ENCODE measurements at places on chromosomes 3 and 15.

GRCh38 chr3:151751161-151751560 is 17.4 kb downstream of the AADACL2 start:
- no peak overlapping the region for H3K27ac ChIP-seq
- DNase-seq = no peak
- H3K27me3 ChIP-seq = no peaks in the 10 kb centered on the region
- no peaks in the 10 kb centered on the region for H3K4me1 ChIP-seq
- H3K36me3 ChIP-seq = no peaks in the 10 kb centered on the region
- no peak overlapping the region for H3K4me3 ChIP-seq

GRCh38 chr3:65251375-65251774 is 563.6 kb upstream of the ADAMTS9 start:
- H3K27me3 ChIP-seq = no peaks in the 10 kb centered on the region
- no peaks in the 10 kb centered on the region for H3K36me3 ChIP-seq
- no peak overlapping the region for H3K4me3 ChIP-seq
- DNase-seq = no peak
- H3K27ac ChIP-seq = no peak overlapping the region

GRCh38 chr15:48333540-48333939 is 2.3 kb downstream of the DUT start:
- DNase-seq = no peak
- peak overlapping the region; percentile 13 for H3K27ac ChIP-seq
- no peaks in the 10 kb centered on the region for H3K27me3 ChIP-seq
- peaks cover 66% of the 10 kb centered on the region for H3K4me1 ChIP-seq

- no peak for DNase-seq
- peaks cover 25% of the 10 kb centered on the region for H3K36me3 ChIP-seq
- H3K27ac ChIP-seq = no peak overlapping the region
- no peak overlapping the region for H3K4me3 ChIP-seq
These were observed 62.2 kb downstream of the VGLL4 start for GRCh38 chr3:11581237-11582190.

GRCh38 chr3:12369598-12369997 is 80.7 kb downstream of the PPARG start:
- DNase-seq = no peak
- no peak overlapping the region for H3K4me3 ChIP-seq
- H3K4me1 ChIP-seq = peaks cover 5% of the 10 kb centered on the region
- H3K27ac ChIP-seq = no peak overlapping the region
- H3K36me3 ChIP-seq = no peaks in the 10 kb centered on the region
- H3K27me3 ChIP-seq = no peaks in the 10 kb centered on the region

DNA sequence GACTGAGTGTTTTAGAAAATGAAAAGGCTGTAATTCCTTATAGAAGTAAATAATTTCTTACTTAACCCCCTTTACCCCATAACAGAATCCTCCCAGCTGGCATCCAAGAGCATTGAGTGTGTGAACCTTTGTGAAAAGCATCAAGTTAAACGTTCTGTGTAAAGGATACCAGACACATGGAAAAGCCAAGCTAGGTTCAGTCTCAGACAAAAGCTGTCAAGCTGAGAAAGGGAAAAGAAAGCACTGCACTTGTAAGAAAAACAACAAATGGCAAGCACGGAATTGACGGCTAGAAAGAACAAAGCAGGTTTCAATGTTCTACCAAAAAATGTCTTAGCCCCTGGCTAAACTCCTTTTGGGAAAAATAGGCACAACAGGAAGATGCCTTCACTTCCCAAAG is 176.5 kb downstream of the FHIT start:
- H3K27ac ChIP-seq = no peak overlapping the region
- no peaks in the 10 kb centered on the region for H3K36me3 ChIP-seq
- H3K4me1 ChIP-seq = no peaks in the 10 kb centered on the region
- H3K4me3 ChIP-seq = no peak overlapping the region

DNA sequence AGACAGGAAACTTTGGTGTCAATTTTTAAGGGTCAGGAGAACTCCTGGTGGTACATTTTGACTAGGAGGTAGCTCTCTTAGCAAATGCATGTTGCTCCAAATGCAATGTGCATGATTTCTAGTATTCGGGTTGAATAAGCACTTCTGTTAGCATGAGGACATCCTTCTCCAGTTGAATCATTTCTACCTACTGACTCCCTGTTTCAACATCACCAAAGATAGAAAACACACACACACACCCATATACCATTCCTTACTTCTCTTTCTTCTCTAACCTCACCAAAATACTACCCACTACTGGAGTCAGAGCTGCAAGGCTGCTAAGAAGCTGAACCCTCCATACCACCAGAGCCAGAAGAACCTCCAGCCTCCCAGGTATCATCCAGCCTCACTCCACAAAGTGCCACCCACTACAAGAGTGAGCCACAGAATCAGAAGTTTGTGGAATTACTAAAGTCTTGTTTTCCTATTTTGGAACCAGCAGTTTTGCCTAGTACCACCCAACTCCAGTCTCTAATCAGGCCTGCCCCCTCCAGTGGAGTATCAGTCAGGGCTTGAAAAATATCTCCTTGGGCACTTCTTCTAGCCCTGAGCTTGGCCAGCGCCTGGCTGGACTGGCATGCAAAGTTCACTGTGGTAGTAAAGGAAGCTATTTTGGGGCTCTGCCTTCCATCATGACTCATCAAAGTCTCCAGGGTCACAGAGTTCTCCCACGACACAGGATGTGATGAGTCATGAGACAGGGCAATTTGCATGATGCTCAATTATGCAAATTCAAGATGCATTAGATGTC is 110.3 kb downstream of the CYP19A1 start:
- H3K27ac ChIP-seq = no peak overlapping the region
- no peaks in the 10 kb centered on the region for H3K27me3 ChIP-seq
- peak; percentile 26 for DNase-seq
- H3K4me3 ChIP-seq = no peak overlapping the region

DNA sequence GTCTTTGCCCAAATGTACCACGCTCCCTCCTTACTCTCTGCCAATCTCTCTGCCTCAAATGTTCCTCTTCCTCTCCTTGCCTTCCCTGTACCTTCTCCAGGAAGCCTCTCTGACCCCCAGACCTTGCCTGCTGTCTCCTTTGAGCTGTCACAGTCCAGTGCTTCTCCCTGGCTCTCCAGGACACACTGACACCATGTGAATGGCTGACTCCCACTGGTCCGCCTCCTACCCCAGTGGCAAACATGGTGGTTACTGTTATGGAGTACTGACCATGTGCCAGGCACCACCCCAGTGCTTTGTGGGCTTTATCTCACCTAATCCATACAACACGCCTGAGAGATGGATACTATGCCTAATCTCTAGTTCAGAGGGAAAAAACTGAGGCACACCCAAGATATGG is 141.9 kb downstream of the TPRA1 start:
- no peak for DNase-seq
- H3K27me3 ChIP-seq = no peaks in the 10 kb centered on the region
- no peak overlapping the region for H3K27ac ChIP-seq
- no peak overlapping the region for H3K4me3 ChIP-seq
- H3K4me1 ChIP-seq = no peaks in the 10 kb centered on the region
- H3K36me3 ChIP-seq = no peaks in the 10 kb centered on the region

GRCh38 chr3:127157171-127157828 is 35.6 kb upstream of the PRR23E start:
- DNase-seq = no peak
- H3K4me1 ChIP-seq = no peaks in the 10 kb centered on the region
- no peak overlapping the region for H3K27ac ChIP-seq
- no peaks in the 10 kb centered on the region for H3K27me3 ChIP-seq
- no peaks in the 10 kb centered on the region for H3K36me3 ChIP-seq

GRCh38 chr15:51168700-51169099 is 74.0 kb upstream of the TNFAIP8L3 start:
- no peaks in the 10 kb centered on the region for H3K36me3 ChIP-seq
- no peaks in the 10 kb centered on the region for H3K4me1 ChIP-seq

GRCh38 chr15:84731774-84732173 is 15.8 kb upstream of the SEC11A start:
- peaks cover 28% of the 10 kb centered on the region for H3K4me1 ChIP-seq
- H3K27ac ChIP-seq = no peak overlapping the region
- DNase-seq = no peak
- no peak overlapping the region for H3K4me3 ChIP-seq
- no peaks in the 10 kb centered on the region for H3K36me3 ChIP-seq

DNA sequence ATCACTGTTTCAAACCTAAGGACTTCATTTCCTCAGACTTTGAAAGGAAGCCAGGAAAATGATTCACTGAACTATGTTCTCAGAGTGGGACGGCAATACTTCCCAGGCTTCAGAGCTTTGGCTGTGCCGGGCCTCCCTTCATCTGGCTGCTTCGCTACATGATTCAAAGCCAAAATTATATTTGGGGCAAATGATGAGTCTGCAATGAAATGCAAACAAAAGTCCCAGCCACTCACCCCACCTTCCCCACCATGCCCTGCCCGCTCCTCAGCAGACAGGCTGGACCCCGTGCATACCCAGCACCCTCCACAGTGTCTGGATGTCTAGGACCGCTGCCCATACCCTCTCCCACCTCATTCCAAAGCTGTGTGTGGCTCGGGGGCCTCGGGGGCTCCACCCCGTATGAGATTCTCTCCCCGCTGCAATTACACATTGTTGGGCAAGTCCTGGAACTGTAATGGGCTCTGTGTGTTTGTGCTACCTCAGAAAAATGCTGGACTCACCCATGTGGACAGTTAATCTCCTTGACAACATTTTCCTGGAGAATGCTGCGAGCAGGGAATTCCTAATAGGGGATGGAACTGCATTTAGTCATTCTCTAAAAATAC is 32.2 kb downstream of the ATP10A start:
- H3K27me3 ChIP-seq = no peaks in the 10 kb centered on the region
- H3K36me3 ChIP-seq = no peaks in the 10 kb centered on the region
- H3K4me3 ChIP-seq = no peak overlapping the region
- no peak for DNase-seq

DNA sequence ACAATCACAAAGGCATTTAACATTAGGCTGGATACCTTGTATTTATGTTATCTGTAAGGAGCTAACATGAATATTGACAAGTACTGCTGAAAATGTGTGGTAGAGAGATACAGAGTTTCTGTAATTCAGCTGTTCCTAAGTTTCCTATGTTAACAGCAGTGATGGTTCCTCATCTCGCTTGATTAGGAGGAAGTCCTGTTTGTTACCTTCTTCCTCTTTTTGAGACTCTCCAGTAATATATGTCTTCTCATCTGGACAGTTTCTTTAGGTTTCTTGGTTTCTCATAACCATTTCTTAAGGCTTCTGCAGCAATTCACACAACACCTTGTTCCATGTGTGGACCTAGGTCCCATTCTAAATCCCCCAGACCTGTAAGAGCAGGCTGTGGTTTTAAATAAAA is 11.4 kb upstream of the PEX5L start:
- no peak overlapping the region for H3K27ac ChIP-seq
- H3K36me3 ChIP-seq = no peaks in the 10 kb centered on the region
- no peak overlapping the region for H3K4me3 ChIP-seq
- no peaks in the 10 kb centered on the region for H3K27me3 ChIP-seq

- H3K4me1 ChIP-seq = no peaks in the 10 kb centered on the region
- no peaks in the 10 kb centered on the region for H3K27me3 ChIP-seq
- no peak overlapping the region for H3K4me3 ChIP-seq
- DNase-seq = no peak
- H3K36me3 ChIP-seq = no peaks in the 10 kb centered on the region
These were observed 339.0 kb upstream of the PROK2 start for GRCh38 chr3:72123908-72124441.

DNA sequence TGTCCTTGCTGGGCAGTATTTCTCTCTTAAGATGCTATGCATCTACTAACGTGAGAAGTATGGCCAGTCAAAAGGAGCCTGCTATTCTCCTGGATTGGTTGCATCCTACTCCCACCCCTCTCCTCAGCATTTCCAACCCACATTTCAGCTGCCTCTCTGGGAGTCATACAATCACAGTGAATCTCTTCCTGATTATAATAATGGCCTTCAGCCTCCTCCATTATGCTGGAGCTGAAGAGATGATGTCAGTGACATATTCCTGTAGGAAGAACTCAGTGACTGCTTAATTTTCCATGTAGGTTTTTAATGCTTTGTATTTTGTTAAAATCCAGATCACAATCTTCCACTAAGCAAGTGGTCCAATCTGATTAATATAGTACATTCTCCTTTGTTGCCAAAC is 82.7 kb upstream of the SUCLG2 start:
- no peak overlapping the region for H3K4me3 ChIP-seq
- no peaks in the 10 kb centered on the region for H3K36me3 ChIP-seq

DNA sequence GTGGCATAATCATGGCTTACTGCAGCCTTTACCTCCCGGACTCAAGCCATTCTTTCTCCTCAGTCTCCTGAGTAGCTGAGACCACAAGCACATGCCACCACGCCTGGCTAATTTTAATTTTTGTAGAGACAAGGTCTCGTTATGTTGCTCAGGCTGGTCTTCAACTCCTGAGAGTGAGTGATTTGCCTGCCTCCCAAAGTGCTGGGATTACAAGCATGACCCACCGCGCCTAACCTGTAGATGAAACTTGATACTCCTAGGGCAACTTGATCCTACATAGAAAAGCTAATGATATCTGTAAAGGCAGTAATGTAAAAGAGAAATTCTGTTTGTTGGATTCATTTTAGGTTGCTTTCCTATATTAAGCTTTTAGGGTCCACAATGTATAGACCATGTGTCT is 391.9 kb upstream of the THRB start:
- H3K4me3 ChIP-seq = no peak overlapping the region
- H3K27ac ChIP-seq = no peak overlapping the region
- DNase-seq = no peak
- no peaks in the 10 kb centered on the region for H3K27me3 ChIP-seq

DNA sequence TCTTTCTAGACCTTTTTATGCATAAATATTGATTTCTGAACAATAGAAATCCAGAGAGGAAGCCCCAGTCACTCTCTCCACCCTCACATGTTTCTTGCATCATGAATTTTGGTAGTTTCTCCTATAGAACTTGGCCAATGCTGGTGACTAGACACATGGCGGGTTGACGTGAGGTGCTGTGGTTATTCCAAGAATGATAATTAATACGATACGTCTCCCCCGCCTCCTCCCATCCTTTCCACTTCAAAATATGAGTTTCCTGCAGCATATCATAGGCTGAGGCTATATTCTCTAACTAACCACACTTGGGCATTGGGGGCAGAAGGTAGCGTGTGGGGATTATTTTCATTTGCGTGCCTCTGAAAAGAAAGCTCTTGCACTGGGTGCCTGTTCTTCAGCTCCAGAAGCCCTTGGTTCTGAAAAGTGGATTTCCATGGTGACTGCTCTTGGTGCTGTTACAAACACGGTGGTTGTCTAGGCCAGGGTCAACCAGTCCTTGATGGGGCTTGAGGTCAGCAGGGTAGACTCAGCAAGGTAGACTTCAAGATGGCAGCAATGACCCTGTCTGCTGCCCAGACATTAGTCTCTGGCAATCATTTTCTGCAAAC is 5.3 kb downstream of the TNFSF10 start:
- peaks cover 88% of the 10 kb centered on the region for H3K4me1 ChIP-seq
- peak overlapping the region; percentile 23 for H3K4me3 ChIP-seq
- H3K27ac ChIP-seq = peak overlapping the region; percentile 92
- no peaks in the 10 kb centered on the region for H3K27me3 ChIP-seq

GRCh38 chr15:25170113-25170731 is 215.4 kb downstream of the SNRPN start:
- no peaks in the 10 kb centered on the region for H3K4me1 ChIP-seq
- no peak for DNase-seq
- H3K4me3 ChIP-seq = no peak overlapping the region
- no peaks in the 10 kb centered on the region for H3K27me3 ChIP-seq

GRCh38 chr3:141992512-141992911 is 116.1 kb downstream of the ATP1B3 start:
- no peak for DNase-seq
- no peak overlapping the region for H3K27ac ChIP-seq
- H3K4me3 ChIP-seq = no peak overlapping the region

- DNase-seq = no peak
- no peaks in the 10 kb centered on the region for H3K27me3 ChIP-seq
- H3K27ac ChIP-seq = peak overlapping the region; percentile 69
These were observed 153.4 kb upstream of the TSPAN3 start for GRCh38 chr15:77224352-77224751.

GRCh38 chr3:13317596-13318320 is 102.4 kb downstream of the NUP210 start:
- H3K4me1 ChIP-seq = no peaks in the 10 kb centered on the region
- no peak for DNase-seq
- H3K27ac ChIP-seq = no peak overlapping the region
- H3K36me3 ChIP-seq = peaks cover 91% of the 10 kb centered on the region
